ENCODE measurements at places on chromosomes 2 and 18.

DNA sequence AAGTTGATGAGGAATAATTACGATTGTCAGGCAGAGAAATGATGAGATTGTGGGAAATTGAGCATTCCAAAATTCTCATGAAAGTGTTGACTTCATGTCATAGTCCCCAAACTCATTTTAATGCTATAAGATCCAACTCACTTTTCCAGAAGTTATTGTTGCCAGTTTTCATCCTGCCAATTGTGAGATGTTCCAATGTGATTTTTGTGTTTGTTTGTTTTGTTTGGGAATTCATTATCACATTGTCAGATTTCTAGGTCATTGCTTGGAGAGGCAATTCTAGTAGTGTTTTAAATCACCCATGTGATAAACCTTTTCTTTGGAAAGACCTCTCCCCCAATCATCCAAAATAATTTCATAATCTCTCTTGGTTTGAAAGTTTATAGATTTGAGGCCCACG, 86.0 kb upstream of the ACVR2A start:
- no peak for DNase-seq

DNA sequence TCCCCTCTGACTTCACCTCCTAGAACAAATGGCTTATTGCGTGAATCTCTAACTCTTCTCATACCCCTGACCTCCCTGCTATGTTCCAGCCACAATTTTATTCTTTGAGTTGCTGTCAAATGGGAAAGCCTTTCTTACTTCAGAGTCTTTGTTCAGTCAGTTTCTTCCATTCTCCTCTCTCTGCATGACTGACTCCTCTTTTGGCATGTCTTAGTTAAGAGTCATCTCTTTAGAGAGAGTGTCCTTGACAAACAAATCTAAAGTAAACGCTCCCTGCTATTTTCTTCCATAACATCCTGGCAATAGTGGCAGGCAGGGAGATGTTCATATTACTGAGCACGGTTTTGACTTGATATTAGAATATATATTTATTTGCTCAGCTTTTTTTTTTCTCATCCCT, 170.7 kb upstream of the ERBB4 start:
- DNase-seq, result no peak

- DNase-seq, result no peak
These were observed 53.2 kb upstream of the ARL4C start for GRCh38 chr2:234550056-234550455.

DNA sequence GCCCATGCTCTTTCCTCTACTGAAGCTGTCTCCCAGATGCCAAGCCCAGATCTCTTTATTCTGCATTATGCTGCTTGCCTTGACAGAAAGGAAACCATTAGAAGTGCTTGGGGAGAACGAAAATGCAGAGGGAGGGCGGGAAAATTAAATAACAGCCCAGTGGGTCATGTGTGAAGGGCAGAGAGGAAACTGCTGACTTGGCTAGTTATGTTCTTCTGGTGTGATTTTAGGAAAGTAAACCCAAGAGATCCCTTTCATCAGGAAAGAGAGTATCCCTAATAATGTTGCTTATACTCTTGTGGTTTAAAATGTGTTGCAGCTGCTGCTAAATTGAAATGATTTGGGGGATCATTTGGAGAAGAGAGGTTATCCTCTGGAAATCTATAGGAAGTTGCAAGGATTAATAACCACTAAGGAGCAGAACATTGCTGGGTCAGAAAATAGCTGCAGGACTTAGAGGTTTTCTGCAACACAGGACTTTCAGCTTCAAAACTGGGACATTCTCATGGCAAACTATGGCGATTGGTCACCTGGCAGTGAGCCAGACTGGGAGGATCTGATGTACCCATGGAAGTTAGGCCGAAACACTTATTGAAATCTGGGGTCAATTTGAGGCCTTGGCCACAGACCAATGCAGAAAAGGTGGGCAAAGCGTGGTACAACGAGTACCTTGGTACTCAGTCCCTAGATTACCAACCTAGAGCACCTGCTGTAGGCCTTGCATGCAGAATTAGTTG, 172.2 kb downstream of the TMEM247 start:
- DNase-seq, result no peak

DNA sequence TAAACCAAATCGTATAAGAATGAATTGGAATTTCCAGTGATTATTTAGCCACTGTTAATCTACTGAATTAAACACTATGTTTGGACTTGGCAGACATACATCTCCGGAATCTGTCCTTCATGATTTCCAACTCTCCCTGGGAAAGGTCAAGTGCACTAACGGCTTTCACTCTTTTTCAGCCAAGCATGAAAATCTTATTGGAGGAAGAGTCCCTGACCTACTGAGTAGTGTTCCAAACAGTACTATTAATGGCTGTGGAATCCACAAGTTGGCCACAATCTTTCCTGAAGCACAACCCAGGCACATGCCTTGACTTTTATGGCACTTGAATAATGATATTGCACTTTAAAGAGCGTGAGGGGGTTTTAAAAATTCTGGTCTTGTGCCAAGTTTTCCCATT, 318.9 kb upstream of the RND3 start:
- no peak for DNase-seq

DNA sequence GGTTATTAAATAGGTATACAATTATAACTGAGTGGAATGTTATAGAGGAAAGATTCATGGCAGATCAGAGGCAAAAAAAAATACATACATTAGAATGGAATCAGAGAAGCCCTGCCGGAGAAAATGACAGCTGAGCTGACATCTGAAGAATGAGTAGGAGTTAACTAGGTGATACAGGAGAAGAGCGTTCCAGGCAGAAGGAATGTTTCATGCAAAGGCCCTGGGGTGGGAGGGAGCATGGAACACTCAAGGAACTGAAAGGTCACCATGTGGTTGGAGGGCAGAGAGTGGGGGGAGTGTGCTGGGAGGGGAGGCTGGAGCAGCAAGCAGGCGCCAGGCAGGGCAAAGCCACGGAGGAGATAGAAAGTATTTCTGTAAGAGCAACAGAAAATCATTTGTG, 31.6 kb upstream of the CDK5R2 start:
- no peak for DNase-seq

DNA sequence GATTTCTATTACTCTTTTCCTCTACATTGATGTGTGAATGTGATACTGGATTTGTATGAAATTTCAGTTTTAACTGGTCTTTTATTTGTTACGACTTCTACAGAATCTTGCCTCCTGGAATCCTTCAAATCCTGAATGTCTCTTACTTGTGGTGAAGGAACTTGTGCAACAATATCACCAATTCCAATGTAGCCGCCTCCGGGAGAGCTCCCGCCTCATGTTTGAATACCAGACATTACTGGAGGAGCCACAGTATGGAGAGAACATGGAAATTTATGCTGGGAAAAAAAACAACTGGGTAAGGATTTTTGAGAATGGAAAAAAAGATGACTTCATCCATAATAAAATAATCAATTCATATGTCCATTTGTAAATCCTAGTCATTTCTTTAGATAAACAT, 134.6 kb downstream of the BABAM2 start:
- no peak for DNase-seq

DNA sequence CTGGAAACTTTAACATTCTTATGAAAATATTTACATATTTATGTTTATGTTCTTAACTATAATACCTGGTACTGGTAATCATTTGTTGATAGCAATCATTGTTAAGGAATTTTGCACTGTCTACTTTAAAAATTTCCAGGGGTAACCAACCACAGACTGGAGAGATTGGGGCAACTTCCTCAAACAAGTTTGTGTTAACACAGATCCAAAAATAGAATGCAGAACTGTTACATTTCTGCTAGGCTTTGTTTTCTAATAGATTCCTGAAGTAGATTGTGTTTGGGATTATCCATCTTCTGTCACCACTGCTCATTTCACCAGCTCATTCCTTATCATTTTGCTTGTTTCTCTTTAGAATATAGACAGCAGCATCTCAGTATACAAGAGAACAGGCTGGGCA, 23.7 kb downstream of the RNF125 start:
- DNase-seq, result no peak

DNA sequence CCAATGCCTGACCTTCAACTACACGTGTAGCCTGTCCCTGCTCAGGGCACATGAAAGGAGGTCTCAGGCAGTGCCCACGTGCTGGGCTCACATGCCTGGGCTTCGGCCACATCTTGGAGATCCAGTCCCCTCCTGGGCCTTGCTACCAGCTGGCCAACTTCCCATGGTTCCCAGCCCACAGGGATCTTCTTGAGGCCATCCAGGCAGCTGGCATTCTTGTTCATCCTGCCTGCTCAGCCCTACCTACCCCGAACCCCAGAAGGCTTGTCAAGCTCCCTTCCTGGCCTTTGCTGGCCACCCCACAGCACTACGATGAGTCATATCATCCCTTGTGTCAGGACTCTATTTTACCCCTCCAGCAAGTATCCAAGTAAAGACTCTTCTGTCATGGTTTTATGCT, 97.1 kb downstream of the ZBTB7C start:
- no peak for DNase-seq

- no peak for DNase-seq
These were observed 56.4 kb upstream of the PPP1CB start for GRCh38 chr2:28695245-28695647.

DNA sequence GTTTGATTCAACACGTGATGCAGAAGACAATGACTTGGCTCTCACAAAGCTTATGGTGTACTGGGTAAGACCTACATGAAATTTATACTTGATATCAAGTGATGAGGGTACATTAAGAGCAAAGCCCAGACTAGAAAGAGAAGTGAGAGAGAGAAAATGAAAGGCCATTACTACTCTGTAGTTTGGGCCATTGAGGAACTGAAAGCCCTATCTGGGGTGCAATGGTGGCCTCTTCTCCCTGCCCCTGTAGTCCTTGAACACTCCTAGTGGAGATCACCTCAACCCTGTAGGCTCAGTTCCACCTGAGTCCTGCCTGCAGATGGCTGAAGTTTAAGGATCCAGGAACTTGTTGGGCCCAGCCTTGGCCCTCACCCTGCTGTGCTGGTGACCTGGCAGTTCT, 569.8 kb upstream of the MEX3C start:
- no peak for DNase-seq

DNA sequence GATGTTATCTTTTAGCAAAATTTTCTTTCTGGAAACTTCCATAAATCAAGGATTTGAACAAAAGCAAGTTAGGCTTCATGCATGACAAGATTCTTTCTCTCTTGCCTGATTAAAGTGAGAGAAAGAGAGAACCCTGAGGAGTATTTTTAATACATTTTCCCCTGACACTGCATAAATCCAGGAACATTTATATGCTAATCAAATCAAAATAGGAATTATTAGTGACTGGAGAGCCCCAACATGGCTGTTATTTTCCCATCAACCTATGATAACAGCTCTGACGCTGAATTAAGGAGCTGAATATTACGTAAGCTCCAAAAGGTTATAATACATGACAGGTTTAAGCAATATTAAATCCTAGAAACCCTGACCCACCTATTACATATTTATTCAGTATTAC, 930.2 kb upstream of the PIK3C3 start:
- no peak for DNase-seq

- no peak for DNase-seq
These were observed 372.8 kb upstream of the RAB6C start for GRCh38 chr2:129606496-129607270.

GRCh38 chr2:74602586-74603281, 45.4 kb downstream of the M1AP start:
- no peak for DNase-seq

DNA sequence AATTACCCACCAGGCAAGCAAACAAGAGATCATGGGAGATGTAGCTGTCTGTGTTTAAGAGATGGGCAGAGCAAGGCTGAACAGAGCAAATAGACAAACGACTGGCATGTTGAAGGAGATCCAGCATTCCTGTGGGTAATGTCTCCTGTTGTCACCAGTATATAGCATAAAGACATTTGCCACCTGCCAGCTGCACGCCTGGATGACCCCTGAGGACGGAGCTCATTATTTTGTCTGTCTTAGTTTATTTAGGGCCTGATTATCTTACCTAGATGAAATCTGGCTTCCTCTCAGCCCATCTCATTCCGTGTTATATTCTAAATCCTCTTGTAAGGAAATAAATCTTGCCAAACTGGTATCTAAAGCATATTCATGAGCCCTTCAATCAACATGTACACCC, 510.3 kb upstream of the LINC00305 start:
- DNase-seq, result no peak

Measured in cortex of kidney (tissue), 1 donor.